Spleen (tissue), 13 donors: ENCODE measurements at places on chromosomes 3 and 15. TPM values are rescaled to one million over a fixed set of nuclear protein-coding genes. Genes with fewer than 3 reads are reported as not detected.

Gene DNAH1
- 35.8 TPM for total RNA-seq

Gene CNTN6
- total RNA-seq, result 0.35 TPM

Gene CDCP1
- 3.6 TPM for total RNA-seq

Gene LRRC15
- total RNA-seq, result not detected

Gene TGM5
- total RNA-seq, result not detected

GRCh38 chr3:35744419-35744818, 105.1 kb downstream of the ARPP21 start:
- H3K4me3 ChIP-seq, result no peak overlapping the region
- DNase-seq, result no peak
- no peaks in the 10 kb centered on the region for H3K4me1 ChIP-seq
- no peak overlapping the region for H3K27ac ChIP-seq

DNA sequence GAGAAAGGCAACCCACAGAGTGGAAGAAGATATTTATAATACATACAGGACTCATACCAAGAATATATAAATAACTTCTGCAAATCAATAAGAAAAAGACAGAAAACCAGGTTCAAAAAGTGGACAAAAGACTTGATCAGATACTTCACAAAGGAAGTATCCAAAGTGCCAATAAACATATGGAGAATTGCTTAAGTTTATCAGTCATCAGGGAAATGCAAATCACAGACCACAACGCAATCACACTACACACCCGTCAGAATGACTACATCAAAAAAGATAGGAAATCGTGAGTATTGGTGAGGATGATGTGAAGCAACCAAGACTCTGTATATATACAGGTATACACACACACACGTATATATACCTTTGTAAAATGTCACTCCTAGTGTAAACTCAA, 180.6 kb downstream of the FAM43A start:
- no peak overlapping the region for H3K4me3 ChIP-seq
- H3K27me3 ChIP-seq, result no peaks in the 10 kb centered on the region
- H3K27ac ChIP-seq, result no peak overlapping the region
